H1 (cell line): ENCODE measurements at places on chromosomes 16 and 17. TPM values are rescaled to one million over a fixed set of nuclear protein-coding genes. Genes with fewer than 3 reads are reported as not detected.

MFSD6L gene
- polyA plus RNA-seq = 2.7 and 3.5 TPM in 2 replicates

TBC1D3H gene
- not detected in 2 replicates for polyA plus RNA-seq

ANKRD40CL gene
- not detected in 2 replicates for polyA plus RNA-seq

DNA sequence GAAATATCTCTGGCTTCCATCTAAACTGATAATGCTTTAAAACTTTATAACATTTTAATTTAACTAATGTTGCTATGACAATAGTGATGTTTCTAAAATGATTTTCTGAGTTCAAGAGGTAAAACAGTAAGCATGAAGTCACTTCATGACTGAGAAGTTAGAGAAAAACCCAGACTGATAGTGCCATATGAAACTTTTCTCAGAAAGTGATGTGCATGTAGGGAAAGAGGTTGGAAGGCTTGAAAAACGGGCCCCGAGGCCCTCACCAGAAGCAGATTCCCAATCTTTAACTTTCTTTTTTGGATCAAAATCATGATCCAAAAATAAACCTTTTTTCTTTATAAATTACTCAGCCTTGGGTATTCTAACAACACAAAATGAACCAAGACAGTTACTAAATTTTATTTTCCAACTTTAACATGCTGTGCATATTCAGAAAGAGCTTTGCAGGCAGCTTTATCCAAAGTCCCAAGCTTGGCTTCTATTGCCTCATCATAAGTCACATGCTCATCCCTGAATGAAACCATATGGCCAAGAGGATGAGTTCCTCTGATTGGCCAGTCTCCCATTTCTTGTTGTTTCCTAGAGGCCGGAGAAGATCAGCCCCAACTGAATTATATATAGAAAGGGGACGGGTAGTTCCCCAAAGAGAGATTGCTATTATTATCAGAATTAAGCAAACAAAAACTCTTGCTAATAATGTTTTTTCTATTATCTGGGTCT lies 357.6 kb upstream of the SALL1 start:
- H3K4me3 ChIP-seq = no peak overlapping the region
- DNase-seq = no peak
- no peaks in the 10 kb centered on the region for H3K4me1 ChIP-seq
- H3K36me3 ChIP-seq = no peaks in the 10 kb centered on the region
- no peak overlapping the region for H3K27ac ChIP-seq

GRCh38 chr17:49224997-49225337 lies 5.6 kb downstream of the PHOSPHO1 start:
- H3K27me3 ChIP-seq = peaks cover 22% of the 10 kb centered on the region
- no peak overlapping the region for H3K27ac ChIP-seq
- DNase-seq = no peak
- H3K36me3 ChIP-seq = no peaks in the 10 kb centered on the region

- no peak for DNase-seq
- H3K4me3 ChIP-seq = peak overlapping the region; percentile 21; the same call in 1 of the 2 replicates
- no peak overlapping the region for H3K27ac ChIP-seq
These were observed 31.8 kb downstream of the MRM1 start for GRCh38 chr17:36632916-36633771.

- H3K4me3 ChIP-seq = no peak overlapping the region
- DNase-seq = no peak
- peaks cover 7% of the 10 kb centered on the region; the same call in 1 of the 2 replicates for H3K36me3 ChIP-seq
- H3K4me1 ChIP-seq = 0 out of 2 replicates have a peak, but pooled peaks cover 2% of the 10 kb centered on the region
These were observed 15.1 kb downstream of the NQO1 start for GRCh38 chr16:69711115-69711740.

DNA sequence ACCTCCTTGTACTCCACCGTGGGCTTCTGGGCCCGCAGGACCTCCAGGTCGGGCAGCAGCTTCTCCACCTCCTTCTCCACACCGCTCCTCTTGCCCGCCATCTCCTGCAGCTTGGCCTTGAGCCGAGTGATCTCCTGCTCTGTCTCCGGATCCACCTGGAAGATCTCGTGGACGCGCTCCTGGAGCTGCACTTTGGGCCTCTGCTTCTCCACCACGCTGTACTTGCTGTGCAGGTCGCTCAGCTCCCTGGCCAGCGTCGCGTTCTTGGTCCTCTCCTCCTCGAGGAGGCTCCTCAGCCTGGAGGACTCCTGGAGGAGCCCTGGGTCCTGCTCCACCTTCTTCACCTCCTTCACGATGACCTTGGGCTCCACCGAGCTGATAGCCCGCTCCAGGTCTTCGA lies 8.8 kb downstream of the CDK3 start:
- H3K27ac ChIP-seq = no peak overlapping the region
- H3K27me3 ChIP-seq = no peaks in the 10 kb centered on the region; the same call in 1 of the 2 replicates
- no peaks in the 10 kb centered on the region; the same call in 1 of the 2 replicates for H3K36me3 ChIP-seq

DNA sequence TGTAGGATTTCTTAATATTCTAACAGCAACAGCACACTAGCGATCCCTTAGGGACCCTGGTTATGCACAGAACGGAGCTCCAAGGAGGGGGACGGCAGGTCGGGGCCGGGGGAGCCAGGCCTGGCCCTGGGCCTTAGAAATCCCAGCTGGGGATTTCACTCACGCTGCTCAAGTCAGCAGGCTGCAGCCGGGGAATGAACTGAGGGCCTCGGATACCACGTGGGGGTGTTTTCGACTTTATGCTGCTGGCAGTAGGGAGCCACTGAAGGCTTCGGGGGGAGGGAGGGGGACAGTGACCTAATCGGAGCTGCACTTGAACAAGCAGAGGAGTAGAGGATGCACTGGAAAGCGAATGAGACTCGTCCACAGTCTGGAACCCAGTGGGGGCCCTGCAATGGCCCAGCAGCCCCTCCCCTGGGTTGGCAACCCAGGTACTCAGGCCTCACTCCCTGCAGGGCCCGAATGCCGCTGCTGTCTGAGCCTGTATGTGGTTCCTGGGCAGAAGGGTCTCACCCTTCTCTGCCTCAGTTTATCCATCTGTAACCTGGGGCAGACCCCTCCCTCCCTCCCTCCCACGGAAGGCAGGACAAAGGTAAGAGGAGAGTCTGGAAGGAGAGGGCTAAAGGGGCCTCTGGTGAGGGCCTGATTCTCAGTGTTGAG lies 53.7 kb downstream of the RPH3AL start:
- no peak overlapping the region for H3K4me3 ChIP-seq
- no peak overlapping the region for H3K27ac ChIP-seq
- no peak for DNase-seq
- no peaks in the 10 kb centered on the region for H3K36me3 ChIP-seq

- DNase-seq = no peak
- no peak overlapping the region for H3K27ac ChIP-seq
- no peaks in the 10 kb centered on the region for H3K27me3 ChIP-seq
- no peaks in the 10 kb centered on the region for H3K36me3 ChIP-seq
- H3K4me3 ChIP-seq = no peak overlapping the region
- no peaks in the 10 kb centered on the region for H3K4me1 ChIP-seq
These were observed 21.8 kb downstream of the FAM20A start for GRCh38 chr17:68579194-68579927.
